Ovary (tissue), 10 donors: ENCODE measurements at places on chromosomes 16 and 17. TPM values are rescaled to one million over a fixed set of nuclear protein-coding genes. Genes with fewer than 3 reads are reported as not detected.

The PRSS27 gene
- total RNA-seq = 0.46 TPM

The BBS2 gene
- 67.1 TPM for total RNA-seq

The CBFA2T3 gene
- total RNA-seq = 0.57 TPM

The TNFRSF13B gene
- not detected for total RNA-seq

The OTOP3 gene
- not detected for total RNA-seq

The TP53TG3B gene
- not detected for total RNA-seq

The CDH8 gene
- total RNA-seq = 0.42 TPM

The ZDHHC1 gene
- total RNA-seq = 31.0 TPM

The KLHL10 gene
- total RNA-seq = 0.17 TPM

GRCh38 chr16:87956365-87957231, 5.4 kb downstream of the BANP start:
- no peak for DNase-seq

GRCh38 chr17:64331931-64332493, 58.6 kb downstream of the PECAM1 start:
- DNase-seq = no peak

DNA sequence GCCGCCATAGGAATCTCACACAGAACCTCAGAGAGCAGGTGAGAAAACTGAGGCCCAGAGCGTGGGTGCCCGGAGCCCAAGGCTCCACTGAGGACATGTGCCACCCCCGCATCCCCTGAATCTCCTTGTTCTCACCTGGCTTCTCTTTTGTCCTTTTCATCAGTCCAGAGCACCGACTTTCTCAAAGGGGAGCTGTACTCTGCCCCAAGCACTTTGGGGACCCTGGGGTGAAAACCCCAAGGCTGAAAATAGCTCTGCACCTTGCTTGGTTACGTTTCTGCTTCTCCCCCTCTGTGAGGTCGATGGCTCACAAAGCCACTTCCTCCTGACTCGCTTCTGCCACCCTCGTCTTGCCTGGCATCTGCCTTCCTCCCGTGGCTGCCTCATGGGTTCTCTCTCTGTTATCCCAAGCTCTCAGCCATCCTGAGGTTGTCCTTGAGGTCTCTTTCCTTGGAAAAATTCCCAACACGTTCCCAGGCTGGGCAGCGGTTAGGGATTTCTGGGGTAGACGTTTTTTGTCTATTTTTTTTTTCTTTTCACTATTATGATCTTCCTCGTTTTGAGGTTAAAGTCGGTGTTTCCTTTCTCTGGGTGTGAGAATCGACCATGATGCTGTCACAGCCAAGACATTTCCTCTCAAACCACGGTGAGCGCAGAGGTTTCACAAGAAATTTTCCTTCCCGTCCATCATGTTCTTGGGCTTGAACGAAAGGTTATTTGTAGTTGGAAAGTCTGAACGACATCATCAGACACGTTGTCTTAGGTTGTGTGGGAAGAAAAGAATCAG, 37.2 kb downstream of the IRF8 start:
- no peak for DNase-seq

GRCh38 chr16:84061236-84061819, 18.7 kb upstream of the SLC38A8 start:
- DNase-seq = no peak

DNA sequence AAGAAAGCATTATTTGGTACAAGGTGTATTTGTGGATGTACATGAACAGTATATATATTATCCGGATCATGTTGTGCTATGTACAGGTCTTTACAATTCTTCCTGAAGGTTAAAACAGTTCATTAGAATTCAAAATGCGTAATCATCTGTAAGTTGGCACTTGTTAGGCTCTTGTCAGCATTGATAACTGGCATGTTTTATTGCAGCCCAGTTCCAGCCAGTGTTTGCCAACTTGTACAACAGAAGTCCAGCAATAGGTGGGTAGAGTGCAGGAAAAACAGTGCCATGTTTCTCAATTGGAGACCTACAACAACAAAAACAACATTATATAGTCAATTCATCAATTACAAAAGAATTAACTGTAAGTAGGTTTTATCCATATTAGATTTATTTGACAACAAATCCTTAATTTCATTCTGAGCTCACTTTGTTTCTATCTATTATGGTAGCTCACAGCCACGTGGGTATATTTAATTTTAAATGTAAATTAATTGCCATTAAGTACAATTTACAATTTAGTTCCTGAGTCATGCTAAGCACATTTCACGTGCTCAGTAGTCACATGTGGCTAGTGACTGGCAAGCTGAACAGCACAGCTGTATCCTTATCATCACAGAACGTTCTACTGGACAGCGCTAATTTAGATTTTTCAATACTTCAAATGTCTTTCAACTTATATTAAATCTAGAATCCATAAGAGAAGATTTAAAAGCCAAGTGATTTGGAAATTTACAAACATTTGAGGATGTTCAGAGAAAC, 8.6 kb upstream of the ANKFY1 start:
- DNase-seq = no peak

GRCh38 chr17:7296189-7296861, 1.9 kb upstream of the YBX2 start:
- peak; percentile 78 for DNase-seq

DNA sequence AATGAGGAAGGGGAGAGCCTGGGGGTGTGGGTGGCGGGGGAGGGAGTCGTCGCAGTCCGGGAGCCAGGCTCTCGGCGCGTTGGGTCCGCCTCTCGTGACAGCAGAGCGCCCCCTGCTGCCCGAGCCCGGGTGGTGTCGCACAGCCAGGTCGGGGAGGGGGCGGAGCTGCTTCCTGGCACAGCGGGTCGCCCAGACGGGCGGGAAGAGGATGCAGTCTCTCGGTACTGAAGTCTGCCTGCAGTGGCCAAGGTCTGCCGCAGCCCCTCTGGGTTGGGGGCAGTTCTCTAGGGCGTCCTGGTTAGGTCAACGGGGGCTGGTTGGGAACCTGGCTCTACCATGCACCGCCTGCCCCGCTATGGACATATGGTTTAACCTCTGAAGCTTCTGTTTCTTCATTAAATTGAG, 38.2 kb upstream of the CCDC182 start:
- DNase-seq = peak; percentile 61

DNA sequence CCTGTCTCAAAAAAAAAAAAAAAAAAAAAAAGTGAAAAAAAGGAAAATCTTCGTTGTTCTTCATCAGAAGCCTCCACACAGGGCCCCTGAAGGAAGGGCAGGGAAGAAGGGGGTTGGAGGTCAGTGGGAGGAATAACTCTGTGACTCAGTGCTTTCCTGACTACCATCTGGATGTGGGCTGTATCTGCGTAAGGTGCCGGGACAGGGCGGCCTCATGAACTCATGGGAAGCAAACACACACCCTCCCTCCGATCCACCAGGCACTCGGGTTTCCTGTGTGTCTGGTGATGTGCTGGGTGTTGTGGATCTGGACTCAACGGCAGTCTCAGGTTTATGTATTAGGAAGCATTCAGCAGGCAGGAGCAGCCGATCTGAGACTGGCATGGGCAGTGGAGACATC, 691.6 kb downstream of the WWOX start:
- no peak for DNase-seq

DNA sequence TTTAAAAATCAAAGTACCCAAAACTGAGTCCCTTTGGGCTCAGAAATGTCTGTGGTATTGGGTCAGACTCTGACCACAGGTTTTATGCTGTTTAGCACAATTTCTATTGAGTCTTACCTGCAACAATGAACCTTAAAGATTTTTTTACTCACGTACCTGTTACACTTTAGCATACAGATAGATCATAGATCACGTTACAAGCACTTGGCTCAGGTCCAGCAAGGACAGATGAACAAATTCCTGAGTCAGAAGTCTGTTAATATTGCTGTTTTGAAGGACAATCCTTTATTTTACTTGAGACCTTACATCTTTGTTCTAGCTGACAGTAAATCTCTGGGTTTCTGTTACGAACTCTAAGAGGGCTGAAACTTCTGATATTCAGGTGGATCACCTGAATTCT, 12.8 kb downstream of the SLC7A6OS start:
- DNase-seq = no peak

DNA sequence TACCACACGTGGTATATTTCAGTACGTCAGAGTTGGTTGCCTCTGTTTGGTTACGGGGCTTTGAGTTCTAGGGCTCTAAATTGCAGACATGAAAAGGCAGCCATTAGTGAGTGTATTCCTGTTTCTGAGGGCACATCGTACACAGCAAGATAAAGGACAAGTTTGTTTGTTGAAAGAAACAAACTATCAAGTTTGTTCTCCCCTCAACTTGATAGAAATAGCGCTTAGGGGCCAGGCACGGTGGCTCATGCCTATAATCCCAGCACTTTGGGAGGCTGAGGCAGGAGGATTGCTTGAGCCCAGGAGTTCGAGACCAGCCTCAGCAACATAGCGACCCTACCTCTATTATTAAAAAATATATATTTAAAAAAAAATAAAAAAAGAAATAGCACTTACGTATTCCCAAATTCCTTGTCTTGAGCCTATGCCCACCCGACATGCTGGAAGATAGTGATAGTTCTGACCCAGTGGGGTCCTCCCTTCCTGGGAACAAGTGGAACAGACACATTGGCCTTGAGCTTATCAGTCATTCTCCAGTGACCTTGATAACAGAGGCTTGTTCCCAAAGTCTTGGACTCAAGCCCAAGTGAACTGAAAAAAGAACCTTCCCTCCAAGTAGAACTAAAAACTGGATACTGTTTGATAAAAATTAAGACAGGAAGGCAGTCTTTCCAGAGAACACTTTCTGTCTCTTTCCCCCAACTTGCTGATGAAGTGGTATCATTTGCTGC, 139.9 kb upstream of the CACNG3 start:
- DNase-seq = no peak

DNA sequence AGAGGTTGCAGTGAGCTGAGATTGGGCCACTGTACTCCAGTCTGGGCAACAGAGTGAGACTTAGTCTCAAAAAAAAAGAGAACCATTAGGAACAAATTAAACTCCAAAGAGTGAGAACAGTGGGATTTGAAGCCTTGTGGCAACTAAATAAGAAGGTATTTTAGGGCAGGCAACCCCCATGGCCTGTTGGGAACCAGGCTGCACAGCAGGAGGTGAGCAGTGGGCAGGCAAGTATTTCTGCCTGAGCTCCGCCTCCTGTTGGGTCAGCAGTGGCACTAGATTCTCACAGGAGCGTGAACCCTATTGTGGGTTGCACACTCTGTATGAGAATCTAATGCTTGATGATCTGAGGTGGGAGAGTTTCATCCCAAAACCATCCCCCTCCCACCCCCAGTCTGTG, 57.6 kb upstream of the MED9 start:
- no peak for DNase-seq

- no peak for DNase-seq
Observed at GRCh38 chr16:85010446-85010930, 847 bp downstream of the ZDHHC7 start.

DNA sequence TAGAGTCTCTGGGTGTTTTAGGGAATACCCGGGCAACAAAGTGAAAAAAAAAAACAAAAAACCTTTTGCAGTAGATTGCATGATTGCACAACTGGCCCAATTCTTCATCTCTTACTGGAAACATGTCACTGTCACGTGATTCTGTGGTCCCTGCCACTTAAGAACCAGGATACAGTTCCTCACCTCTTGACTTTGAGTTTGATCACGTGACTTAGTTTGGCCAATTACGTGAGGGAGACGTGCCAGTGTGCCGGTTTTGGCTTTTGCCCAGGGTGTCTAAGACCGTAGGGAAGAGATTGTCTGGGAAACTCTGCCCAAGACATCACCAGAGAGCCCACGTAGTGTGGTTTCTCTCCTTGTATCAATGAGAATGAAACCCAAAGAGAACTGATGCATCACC, 88.7 kb downstream of the GRIN2A start:
- no peak for DNase-seq

DNA sequence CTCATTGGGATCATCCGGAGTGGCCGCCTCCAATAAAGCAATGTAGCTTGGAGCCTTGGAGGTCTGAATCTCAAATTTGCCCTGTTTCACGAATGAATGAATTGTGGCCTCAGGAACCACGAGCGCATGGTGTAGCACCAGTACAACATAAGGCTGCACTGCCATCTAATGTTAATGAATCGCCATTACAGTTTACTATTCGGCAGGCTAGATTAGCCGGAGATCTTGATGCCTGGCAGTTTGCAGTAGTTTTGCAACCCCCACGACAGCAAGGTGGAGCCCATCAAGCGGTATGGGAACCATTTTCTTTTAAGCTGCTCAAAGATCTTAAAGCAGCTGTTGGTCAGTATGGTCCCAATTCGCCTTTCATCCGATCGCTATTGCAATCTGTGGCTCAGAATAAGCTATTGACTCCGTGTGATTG, 18.8 kb downstream of the ALOX15B start:
- DNase-seq = no peak

DNA sequence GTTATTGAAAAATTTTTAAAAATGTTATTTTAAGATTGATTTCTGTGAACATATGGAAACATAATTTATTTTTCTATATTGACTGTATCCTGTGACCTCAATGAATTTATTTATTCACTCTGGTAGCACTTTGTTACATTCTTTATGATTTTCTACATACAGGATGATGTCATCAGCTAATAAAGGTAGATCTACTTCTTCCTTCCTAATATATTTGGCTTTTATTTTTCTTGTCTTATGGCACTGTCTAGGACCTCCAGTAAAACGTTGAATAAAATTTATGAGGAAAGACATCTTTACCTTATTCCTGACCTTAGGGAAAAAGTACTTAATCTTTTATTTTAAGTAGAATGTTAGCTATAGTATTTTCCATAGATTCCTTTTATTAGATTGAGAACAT, 78.8 kb upstream of the MAF start:
- DNase-seq = no peak

DNA sequence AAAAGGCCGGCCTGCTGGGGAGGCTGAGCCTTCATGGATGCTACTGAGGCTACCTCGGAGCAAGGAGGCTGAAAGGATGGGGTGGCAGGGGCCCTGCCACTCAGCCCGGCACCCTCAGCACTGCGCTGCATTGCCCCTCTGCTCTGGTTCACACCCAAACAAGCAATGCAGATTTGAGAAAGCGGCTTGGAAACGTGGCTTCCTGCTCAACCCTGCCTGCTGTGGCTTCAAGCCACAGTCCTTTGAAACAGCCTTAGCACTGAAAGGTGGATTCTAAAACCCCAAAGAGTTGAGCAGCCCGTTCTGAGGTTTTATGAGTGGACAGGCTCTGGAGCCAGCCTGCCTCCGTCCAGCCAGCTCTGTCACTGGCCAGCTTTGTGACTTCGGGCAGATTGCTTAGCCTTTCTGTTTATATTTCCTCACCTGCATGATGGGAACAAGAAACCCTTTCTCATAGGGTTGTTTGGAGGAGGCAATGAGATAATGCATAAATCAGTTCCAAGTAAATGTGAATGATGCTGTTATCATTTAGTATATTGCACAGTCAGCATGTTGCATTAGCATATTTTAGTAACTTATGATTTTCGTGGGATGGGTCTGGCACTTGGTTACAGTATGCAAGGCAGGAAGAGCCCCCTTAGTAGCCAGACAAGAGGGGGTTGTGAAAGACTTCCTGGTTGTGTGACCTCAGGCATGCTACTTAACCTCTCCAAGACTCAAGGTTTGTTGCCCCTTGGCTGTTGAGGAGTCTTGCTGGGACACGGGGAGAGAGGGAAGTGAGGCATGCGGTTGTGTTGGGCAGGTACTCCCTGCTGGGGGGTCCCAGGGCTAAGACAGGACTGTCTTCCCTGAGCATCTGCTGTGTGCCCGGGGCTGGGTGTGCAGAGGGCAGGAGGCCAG, 23.6 kb downstream of the CRISPLD2 start:
- DNase-seq = no peak
